ENCODE measurements at places on chromosomes 13 and 19.

DNA sequence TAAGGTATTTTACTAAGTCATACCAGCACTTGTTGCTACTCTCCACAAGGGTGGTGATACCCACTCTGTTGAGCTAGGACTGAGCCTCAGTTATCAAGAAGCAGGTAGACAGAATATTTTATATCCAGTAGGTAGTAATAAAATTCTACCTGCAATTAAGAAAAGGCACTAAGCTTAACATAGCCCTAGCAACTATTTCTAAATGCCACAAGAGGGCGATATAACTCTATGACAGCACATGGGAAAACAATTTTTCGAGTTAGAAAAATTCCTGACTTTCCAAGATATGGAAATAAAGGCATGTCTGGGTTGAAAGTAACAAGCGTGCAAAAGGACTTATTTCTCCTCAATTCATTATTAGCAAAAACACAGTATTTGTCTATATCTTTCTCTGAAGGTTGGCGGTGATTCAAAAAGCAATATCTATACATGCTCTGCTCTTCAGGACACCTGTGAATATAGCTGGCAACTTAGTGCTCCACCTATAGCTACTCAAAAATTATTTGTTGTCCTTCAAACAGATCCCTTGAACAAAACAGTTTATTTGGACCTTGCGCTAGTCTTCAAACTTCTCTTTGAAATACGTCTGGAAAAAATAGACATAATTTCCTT is 14.7 kb downstream of the CCDC169 start:
- no peak for DNase-seq

- DNase-seq: no peak
Measured at GRCh38 chr13:19239114-19239860, 57.7 kb upstream of the TUBA3C start.

DNA sequence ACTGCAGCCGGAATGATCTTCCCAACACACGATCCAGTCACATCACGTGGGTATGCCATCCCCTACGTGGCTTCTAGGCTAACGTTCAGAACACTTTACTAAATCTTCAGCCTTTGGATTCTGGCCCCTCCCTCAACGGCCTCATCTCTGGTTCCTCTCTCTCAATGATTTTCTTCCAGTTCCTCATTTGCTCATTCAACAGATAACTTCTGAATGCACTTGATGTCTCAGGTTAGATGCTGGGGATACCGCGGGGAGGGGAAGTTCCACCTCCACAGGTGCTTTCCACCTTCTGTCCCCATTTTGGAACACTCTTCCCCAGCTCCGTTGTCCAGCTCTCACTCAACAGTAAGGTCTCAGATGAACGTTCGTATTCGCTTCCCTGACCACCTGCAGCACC is 66.1 kb downstream of the ATP7B start:
- DNase-seq: no peak

GRCh38 chr13:102724923-102725322 is 30.1 kb upstream of the METTL21C start:
- DNase-seq: no peak

- DNase-seq: no peak
Measured at GRCh38 chr19:40266119-40266518, 19.0 kb downstream of the AKT2 start.

DNA sequence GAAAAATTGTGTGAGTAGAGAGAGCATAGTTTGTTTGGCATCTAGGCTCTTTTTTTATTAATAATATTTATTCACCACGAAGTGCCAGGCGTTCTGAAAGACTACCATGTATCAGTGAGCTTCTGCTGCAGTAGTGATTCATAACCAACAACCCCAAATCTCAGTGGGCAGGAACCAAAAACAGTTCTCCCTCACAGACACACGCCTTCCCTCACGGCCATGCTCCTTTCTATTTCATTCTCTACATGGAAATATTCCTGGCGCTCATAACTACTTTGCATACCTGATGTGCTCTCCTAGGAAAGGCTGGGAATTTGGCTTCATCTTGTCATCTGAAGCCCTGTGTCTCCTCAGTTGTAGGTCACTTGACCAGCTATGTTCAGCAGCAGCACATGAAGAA is 26.6 kb upstream of the AMER2 start:
- DNase-seq: no peak

- DNase-seq: no peak
Measured at GRCh38 chr13:40116008-40116407, 460.5 kb downstream of the COG6 start.

DNA sequence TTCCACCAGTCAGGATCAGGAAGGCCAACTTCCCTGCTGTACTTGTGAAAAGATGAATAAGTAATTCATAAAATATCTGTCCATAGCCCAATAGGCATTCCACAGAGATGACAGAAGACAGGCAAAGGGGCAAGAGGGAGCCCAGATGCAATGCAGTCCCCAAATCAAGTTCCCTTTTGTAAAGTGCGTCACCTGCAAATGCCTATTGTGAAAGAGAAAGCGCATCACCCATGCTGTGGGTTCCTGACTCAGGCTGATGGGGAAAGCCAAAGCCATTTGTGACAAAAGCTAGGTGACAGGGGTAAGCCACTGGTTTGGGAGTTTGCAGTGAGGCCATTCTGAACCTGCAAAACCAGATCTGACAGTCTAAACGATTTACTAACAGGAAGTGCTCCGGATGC is 157.5 kb upstream of the ZNF536 start:
- no peak for DNase-seq

- no peak for DNase-seq
Measured at GRCh38 chr19:3513229-3514140, 7.4 kb downstream of the FZR1 start.

DNA sequence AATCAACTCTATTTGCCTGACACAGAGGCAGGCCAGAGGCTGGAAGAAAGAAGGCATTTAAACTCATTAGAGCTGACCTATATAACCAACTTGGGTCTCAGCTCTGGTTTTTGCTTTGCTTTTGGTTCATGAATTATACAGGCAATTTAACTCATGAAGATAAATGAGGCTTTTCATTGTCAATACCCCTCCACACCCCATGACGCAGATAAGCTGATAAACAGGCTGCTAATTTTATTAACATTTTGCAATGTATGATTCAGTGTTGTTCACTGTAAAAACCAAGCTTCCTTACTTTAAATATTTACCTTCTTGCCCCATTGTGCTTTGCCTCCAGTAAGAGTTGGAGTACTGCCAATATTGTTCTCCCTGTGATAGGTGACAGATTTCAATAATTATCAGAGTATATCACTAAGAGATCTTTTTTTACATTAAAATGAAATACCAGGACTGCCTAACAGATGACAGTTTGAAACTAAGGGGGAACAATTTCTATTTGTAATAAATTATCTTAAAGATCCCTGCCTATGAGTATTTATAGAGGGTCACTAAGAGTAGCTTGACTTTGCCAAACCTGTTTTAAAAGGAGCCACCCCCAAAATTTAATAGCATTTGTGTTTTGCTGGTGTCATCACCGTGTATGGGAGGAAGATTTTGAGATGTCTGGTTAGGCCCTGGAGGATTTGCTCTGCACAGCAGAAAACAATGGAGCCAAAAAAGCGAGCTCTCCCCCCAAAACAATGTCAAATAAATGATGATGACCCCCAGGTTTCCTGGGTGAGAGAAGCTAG is 472.7 kb upstream of the NBEA start:
- DNase-seq: no peak

DNA sequence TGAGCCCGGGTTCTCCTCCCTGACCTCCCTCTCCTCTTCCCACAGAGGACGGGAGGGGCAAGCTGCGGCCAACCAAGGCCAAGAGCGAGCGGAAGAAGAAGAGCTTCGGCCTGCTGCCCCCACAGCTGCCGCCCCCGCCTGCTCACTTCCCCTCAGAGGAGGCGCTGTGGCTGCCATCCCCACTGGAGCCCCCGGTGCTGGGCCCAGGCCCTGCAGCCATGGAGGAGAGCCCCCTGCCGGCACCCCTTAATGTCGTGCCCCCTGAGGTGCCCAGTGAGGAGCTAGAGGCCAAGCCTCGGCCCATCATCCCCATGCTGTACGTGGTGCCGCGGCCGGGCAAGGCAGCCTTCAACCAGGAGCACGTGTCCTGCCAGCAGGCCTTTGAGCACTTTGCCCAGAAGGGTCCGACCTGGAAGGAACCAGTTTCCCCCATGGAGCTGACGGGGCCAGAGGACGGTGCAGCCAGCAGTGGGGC is 162.2 kb downstream of the KDM4B start:
- DNase-seq: no peak

Data from D721Med (cell line).